ENCODE measurements at places on chromosomes 16 and 17.

GRCh38 chr16:53695070-53695469 is 8.6 kb downstream of the RPGRIP1L start:
- DNase-seq = no peak

DNA sequence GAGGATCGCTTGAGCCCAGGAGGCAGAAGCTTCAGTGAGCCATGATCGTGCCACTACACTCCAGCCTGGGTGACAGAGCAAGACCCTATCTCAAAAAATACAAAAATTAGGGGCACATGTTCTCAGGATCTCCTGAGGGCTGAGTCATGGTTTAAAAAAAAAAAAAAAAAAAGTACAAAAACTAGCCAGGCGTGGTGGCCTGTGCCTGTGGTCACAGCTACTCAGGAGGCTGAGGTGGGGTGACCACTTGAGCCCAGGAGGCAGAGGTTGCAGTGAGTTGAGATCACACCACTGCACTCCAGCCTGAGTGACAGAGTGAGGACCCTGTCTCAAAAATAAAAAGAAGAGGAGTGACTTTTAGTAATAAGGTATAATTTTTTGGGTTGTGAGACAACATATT is 16.9 kb downstream of the BLMH start:
- no peak for DNase-seq

- no peak for DNase-seq
Observed at GRCh38 chr16:75593308-75593707, 27.1 kb downstream of the GABARAPL2 start.

GRCh38 chr17:61799812-61800484 is 63.4 kb downstream of the BRIP1 start:
- DNase-seq = no peak

- no peak for DNase-seq
Observed at GRCh38 chr16:10765772-10766171, 22.1 kb downstream of the NUBP1 start.

GRCh38 chr16:13999895-14000425 is 71.2 kb upstream of the MRTFB start:
- no peak for DNase-seq

DNA sequence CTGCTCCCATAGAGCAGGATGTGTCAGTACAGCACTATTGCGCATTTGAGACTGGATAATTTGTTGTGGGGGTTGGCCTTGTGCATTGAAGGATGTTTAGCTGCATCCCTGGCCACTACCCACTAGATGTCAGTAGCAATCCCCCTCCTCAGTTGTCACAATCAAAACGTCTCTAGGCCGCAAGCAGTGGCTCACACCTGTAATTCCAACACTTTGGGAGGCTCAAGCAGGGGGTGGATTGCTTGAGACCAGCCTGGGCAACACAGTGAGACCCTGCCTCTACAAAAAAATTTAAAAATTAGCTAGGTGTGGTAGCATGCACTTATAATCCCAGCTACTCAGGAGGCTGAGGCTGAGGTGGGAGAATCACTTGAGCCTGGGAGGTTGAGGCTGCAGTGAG is 48.4 kb downstream of the CENPV start:
- DNase-seq = no peak

DNA sequence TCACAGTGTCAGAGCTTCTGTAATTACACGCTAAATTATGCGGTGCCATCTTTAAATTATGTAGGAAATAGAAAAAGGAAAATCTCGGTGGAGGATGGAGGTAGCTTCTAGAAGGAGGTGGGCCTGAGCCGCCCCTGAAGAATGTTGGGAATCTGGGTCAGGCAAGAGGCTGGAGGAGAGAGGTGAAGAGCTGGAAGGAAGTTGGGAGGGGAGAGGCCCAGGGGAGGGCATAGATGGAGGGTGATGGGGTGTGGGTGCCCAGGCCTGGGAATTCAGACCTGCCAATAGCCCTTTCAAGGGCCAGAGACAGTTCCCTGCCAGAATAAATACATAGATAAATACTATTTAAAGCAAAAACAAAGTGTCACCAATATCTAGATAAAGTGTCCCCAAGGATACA is 415.0 kb upstream of the HSBP1 start:
- DNase-seq = no peak

DNA sequence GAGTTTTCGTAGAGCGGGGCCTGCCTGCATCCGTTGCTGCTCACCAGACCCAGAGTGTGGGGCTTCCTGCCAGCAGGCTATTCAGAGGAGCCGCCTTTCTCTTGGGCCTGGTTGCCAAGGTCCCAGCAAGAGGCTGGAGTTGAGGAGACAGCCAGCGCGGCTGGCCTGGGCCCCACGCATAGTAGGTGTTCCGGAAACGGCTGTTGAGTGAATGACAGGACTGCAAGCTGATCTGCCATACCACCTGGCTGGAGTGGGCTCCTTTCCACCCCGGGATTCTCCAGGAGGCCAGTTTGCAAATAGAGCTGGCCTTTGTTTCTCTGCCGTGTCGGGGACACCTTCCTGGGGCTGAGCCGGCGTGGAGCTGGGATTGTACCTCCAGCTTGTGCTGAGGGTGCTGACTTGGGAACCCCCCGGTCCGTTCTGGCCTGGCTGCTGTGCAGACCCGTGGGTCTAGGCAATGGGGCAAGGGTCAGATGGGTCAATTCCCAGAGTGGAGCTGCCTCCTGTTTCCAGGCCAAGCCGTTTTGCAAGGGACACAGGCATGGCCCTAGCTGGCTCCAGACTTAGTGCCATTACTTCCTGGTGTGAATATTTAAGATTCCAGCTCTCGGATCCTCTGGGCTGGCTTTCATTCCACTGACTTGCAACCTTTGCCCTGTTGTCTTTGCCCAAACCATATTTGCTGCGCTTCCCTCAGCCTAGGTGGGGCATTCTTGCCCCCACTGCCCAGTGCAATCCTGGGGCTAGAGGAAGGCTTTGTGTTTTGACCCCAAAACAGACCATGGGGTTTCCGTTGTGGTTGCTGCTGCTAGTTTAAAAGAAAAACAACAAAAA is 68.8 kb downstream of the CMIP start:
- DNase-seq = no peak

DNA sequence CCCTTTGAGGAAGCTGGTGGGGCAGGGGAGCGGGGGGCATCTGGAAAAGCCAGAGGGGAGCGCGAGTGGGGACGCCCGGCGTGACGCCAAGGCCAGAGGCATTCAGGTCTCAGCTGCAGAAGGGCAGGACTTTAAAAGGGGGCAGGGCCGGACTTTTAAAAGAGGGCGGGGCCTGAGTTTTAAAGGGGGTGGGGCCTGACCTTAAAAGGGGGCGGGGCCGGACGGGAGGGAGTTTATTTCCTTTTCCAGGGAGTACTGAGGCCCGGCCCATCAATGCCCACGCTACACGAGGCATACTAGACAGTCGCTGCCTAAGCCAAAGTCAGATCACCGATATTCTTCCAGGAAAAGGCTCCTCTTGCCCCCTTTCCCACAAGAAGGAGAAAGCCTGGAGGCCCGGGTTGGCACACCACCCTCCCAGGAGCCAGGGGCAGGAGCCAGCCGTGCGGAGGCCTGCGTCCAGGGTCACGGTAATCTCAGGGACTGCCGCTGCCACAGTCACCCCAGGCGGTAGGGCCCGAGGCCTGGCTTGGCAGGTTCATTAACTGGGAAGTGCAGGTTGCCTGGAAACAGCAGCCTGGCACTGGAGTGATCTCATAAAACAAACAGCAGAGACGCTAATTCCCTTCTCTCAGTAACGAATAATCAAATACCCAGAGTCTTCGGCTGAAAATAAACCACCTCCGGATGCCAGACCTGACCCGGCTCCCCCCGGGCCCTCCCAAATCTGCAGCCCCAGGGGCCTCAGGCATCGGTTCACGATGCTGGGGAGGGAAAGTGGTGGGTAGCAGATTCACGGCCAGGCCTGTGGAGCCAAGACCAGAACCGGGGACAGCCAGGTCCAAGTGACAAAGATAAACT is 90.7 kb downstream of the TIMM22 start:
- no peak for DNase-seq

GRCh38 chr16:46947900-46948547 is 25.4 kb downstream of the DNAJA2 start:
- no peak for DNase-seq

GRCh38 chr17:62823111-62823893 is 15.2 kb upstream of the MARCHF10 start:
- DNase-seq = no peak

GRCh38 chr16:2529961-2530628 is 1.1 kb downstream of the CEMP1 start:
- no peak for DNase-seq

GRCh38 chr16:74601126-74601871 is 5.6 kb downstream of the GLG1 start:
- no peak for DNase-seq

- peak; percentile 65 for DNase-seq
Observed at GRCh38 chr16:391885-392335, 5.1 kb upstream of the NME4 start.

GRCh38 chr16:57803134-57803990 is 1.1 kb upstream of the KIFC3 start:
- no peak for DNase-seq

DNA sequence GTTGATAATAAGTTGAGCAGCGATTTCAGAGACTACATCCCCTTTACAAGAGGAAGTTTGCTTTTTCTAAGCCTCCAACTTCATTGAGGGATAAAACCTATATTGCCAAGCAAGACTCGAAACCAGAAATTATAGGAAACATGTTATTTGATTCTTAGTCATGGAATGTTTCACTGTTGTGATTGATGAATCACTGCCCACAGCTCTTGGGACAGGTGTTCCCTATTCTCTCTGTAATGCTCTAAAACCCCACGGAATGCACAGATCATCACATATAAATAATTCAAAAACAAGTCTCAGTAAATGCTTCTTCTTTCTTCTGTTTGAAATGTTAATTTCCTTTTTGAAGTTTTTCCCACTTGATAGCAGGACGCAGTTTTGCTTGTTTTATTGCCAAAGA is 809.5 kb upstream of the GOT2 start:
- DNase-seq = no peak

- DNase-seq = no peak
Observed at GRCh38 chr16:58329135-58329534, 34.3 kb upstream of the PRSS54 start.

DNA sequence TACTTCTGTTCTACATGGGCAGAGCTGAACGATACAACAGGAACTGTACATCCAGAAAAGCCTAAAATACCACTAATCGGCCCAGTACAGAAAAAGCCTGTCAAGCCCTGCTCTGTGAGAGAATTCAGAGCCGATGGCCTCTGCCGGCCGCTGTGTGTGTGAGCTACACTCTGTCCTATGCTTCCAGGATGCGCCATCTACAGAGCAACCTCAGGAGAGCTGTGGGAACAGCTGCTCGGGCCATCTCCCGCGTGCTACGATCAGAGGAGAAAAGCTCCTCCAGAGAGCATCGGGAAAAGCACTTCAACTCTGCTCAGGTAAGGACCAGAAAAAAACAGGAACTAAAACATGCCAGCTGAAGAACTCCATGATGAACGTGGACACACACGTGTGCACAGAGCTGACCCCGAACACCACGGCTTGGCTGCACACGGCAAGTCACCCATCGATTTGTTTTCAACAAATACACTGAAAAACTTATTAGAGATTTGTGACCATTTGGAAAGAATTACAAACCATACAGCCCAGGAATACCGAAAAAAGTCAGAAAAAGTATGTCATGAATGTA is 115.9 kb downstream of the ANKRD11 start:
- no peak for DNase-seq

DNA sequence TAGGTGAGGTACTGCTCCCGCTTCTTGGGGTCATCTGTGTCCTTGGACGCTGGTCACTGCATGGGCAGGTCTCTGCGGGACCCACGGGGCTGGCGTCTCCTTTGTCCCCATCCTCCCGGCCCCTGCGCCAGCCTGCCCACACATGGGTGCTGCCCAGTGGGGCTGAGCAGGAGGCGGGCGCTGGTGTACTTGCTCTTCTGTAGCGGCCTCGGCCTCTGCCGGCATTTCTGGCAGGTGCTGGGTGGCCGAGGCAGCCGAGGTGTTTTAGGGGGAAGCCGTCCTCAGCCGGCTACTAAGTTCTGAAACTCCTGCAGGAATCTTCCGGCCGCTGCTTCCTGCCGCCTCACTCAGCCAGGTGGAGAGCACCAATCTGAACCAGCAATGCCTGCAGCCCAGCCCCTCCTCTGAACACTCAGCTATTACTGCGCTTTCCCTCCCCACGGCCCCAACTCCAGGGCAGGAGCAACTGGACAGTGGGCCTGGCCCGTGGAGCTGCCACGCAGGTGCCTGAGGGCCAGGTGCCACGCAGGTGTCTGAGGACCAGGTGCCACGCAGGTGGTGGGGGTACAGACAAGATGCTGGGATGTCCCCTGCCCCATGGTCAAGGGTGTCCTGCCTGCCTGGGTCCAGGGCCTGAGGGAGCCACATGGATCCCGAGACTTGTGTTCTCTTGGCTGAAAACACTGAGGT is 10.0 kb downstream of the DECR2 start:
- no peak for DNase-seq

GRCh38 chr16:25868106-25868505 is 176.3 kb downstream of the HS3ST4 start:
- DNase-seq = no peak

DNA sequence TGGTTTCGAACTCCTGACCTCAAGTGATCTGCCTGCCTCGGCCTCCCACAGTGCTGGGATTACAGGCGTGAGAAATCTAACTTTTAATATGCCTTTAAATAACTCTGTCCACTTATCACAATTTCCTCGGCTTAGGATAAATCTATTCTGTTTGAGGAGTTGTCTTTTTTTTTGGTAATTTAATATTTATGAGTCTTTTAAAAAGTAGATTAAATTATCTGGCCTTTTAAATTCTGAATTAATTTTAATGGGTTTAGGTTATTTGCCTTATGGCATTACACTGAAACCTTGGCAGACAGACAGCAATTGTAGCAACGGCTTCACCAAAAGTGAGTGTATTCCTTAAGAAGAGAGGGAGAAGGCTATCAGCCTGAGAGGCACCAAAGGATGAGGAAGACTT is 66.2 kb downstream of the MYO1D start:
- DNase-seq = no peak

GRCh38 chr17:73823684-73824083 is 179.4 kb upstream of the SDK2 start:
- no peak for DNase-seq

DNA sequence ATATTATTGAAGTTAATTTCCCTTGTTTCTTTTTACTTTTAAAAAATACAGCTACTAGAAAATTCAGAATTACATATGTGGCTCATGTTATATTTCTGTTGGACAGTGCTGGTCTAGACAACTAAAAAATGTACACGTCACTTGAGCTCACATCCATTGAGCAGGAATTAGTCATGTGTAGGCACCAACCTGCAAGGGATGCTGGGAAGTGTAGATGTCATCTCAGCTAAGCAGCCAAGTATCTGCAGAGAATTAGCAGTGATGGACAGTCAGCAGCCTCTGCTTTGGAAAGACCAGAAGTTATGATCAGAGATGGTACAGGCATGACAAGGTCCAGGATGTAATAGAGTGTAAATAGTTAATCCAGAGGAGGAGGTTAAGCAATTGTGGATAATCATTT is 87.1 kb upstream of the HS3ST2 start:
- no peak for DNase-seq
